ENCODE measurements at places on chromosomes 3 and 15.
A peak's percentile ranks its signal among the peaks of the same experiment; 100 is the strongest.

- no peak for DNase-seq
These were observed 134.6 kb downstream of the GHSR start for GRCh38 chr3:172313671-172314070.

DNA sequence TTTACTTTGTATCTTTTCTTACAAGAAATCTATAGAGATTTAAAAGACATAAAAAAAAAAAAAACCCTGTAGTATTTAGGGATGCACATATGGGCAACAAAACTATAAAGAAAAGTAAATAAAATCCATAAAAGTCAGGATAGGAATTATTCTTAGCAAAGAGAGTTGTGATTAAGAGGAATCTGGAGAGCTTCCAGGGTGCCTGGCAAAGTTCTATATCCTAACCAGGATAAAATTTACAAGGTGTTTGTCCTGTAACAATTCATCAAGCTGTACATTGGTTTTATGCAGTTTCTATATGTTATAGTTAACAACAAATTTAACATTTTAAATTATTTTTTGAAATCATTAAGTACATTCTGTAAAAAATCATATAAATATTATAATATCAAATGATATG is 7.9 kb downstream of the SECISBP2L start:
- DNase-seq = no peak

GRCh38 chr3:188268336-188268735 is 114.4 kb downstream of the LPP start:
- DNase-seq = no peak

GRCh38 chr15:68343579-68344225 is 66.2 kb downstream of the FEM1B start:
- no peak for DNase-seq

GRCh38 chr3:22089284-22089683 is 338.3 kb upstream of the ZNF385D start:
- DNase-seq = peak; percentile 20

- DNase-seq = no peak
These were observed 176.1 kb upstream of the CCDC54 start for GRCh38 chr3:107201146-107201545.

DNA sequence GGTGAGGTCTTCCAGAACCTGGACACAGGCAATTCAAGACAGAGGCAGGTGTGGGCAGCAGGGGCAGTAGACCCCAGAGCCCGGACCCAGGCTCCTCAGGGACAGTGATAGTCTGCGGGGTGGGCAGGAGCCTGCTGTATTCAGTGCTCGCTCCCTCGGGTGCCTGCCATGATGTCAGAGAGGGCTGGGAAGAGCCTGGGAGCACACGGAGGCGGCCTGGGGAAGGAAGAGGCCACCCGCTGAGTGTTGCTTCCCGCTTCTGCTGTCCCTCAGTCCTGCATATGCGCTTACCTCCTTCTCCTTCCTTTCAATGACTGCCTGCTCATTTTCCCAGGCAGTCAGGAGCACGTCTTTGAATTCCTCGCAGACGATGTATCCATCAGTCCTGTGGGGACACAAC is 22.8 kb downstream of the TMEM43 start:
- DNase-seq = no peak

GRCh38 chr3:64358853-64359252 is 133.6 kb upstream of the PRICKLE2 start:
- no peak for DNase-seq

- no peak for DNase-seq
These were observed 11.2 kb downstream of the EPHB3 start for GRCh38 chr3:184572633-184573270.

DNA sequence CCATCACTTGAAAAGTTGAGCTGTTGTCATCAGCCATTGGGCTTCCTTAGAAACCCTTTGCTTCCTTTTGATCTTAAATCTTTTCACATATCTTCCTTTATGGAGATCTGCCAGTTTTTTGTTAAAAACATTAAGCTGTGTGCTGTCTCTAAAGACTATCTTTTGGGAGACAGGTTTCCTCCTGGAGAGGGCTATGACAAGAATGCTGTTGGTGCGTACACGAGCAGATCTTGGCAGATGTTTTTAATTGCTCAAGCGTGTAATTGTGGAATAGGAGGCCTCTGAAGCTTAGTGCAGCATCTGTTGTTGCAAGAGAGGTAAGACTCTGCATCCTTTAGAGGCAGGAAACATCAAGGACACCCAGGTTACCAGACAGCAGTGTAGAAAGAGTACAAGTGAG is 56.8 kb downstream of the PHLDB2 start:
- no peak for DNase-seq

DNA sequence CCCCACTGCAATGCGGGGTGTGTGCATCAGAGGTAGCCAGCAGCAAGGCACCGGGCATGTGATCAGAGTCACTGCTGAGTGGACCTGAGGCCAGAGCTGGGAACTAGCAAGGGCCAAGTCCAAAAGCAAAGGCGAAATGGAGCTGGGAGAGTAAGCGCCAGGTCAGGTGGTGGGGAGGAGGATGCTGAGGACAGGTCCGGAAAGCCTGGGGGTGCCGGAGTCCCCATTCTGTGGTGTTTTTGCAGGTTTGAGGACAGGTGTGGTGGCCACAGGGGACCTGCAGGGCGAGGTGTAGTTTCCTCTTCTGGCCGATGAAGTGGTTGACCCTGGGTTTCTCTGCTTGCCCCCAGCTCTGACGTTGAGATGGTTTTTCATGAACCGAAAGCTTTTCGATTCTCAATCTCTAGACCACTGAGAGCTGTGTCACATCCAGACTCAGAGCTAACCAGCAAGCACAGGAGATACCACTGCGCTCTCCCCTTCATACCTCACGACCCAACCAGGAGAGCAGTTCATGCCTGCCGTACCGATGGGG is 35.0 kb upstream of the HES1 start:
- no peak for DNase-seq

- DNase-seq = no peak
These were observed 160.0 kb downstream of the FRMD5 start for GRCh38 chr15:44034933-44035624.

DNA sequence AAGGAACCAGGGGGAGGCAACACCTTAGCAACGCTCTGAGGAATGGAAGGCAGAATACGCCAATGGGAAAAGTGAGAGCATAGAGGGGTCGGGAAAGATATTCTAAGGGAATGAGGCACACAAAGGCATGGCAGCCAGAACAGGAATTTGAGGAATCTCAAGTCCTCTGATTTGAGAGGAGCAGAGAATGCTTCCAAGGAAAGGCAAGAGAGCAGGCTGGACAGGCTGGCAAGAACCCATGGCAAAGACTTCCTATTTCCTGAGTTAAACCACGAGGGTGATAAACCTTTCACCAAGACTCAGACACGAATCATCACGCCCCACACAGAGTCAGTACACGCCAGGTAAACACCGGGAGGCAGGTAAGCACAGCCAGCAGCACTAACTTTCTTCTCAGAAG is 109.8 kb downstream of the IGF2BP2 start:
- no peak for DNase-seq

DNA sequence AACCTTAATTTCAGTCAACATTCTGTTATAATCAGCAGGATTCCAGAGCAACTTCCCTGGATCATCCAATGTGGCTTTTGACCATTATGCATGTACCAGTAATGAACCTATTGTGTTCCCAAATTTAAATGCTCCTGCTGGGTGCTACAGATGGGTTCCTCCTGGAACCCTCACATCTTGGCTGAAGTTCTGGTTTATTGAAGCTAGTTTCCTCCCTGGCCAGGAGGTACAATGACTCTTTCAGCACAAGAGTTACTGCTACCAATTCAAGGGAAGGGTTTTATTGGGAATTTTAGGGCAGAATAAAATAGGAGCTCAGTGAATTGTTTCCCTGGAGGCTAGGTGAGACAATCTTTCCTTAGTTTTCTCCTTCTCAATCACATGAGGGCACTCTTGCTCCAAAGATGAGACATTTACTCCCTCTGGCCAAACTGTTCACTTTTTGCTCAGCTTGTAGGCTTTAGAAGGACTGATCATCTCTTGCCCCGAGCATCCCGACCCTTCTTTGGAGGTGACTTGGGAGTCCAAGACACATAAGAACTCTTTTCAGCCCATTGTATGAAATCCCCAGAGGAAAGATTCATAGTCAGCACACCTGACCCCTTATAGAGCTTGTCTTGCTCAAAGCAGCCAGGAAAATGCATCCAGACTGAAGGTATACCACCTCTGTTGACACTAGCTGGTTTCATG is 8.8 kb upstream of the NPHP3 start:
- no peak for DNase-seq

- DNase-seq = no peak
These were observed 102.0 kb upstream of the DAZL start for GRCh38 chr3:16707260-16707659.

DNA sequence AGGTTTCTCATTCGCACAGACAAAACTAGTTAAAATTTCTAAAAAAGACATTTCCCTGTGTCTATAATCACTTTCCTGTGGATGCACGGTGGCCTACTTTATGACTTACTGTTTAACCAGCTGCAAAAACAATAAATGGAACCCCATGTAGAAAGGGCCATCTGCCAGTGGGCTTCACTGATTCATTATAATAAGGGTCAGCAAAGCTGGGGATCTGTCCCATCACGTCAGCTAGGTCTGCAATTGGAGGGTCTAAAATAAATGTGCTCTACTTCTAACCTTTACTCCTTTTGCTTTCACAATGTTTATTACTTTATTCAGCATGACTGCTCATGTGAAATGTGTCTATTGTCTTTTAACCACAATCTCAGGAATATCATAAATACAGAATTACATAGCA is 43.1 kb upstream of the NMD3 start:
- DNase-seq = no peak

DNA sequence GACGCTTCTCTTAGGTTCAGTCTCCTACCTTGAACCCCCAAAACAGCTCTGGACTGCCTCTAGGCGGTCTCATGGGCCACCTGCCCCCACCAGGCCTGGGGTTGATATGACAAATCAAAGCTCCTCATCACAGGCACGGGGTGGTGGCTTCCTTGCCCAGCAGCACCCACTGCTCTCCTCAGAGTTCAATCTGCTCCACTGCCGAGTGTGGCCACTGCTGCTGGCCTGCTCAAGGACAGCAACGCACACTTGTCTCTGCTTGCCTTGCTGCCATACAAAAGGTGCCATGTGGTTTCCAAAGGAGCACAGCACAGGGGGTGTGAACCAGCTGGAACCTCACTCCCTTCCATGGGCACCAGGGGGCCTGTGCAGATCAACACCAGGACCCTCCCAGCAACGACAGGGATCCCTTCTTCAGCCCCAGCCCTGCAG is 10.2 kb downstream of the KBTBD13 start:
- no peak for DNase-seq

DNA sequence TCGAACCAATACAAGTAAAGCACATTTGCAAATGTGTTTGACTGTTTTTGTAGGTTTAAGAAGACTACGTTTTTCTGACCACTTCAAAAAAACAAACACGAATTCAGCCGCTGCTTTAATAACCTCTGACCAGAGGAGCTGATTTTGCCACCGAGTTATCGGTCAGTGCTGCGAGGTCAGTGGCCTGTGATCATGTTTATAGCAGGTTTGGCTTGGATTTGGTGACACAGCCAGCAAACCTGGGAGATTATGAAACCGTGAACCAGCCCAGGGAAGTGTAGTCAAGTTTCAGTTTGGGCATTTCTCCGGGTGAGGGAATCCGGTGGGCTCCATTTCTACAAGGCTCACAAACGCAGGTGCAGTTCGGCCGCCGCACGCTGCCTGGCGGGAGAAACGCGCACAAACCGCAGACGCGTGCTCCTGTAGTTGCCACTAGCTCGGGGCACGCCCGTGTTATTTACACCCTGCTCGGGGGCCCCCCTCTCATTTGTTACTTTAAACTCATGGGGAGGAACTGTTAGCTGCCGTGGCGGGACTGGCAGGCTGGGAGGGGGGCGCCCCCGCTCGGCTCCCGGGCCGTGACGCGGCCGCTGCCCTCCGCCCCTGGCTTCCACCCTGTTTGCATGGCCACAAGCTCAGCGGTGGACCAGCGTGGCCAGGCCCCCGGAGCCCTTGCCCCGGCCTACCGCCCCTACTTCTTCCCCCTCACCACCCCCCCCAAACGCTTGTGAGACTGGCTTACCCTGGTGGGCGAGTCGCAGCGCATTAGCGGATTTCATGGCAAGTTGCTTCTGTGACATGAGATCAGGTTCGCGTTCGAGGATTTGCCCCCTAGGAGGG is 13.6 kb upstream of the ONECUT1 start:
- DNase-seq = no peak

- no peak for DNase-seq
These were observed 341.7 kb downstream of the EPHA3 start for GRCh38 chr3:89449086-89449485.

DNA sequence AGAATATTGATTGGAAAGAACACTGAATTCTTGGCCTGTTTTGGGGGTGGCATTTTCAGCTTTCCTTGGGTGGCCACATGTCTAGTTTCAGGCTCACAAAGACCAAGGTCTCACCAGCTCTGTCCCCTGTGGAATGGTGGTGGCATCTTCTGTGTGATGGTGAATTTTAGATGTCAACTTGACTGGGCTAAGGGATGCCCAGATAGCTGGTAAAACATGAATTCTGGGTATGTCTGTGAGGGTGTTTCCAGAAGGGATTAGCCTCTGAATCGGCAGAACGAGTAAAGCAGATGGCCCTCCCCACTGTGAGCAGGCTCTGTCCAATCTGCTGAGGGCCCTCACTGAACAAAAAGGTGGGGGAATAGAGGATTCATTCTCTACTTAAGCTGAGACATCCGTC is 34.4 kb upstream of the MYZAP start:
- DNase-seq = no peak

DNA sequence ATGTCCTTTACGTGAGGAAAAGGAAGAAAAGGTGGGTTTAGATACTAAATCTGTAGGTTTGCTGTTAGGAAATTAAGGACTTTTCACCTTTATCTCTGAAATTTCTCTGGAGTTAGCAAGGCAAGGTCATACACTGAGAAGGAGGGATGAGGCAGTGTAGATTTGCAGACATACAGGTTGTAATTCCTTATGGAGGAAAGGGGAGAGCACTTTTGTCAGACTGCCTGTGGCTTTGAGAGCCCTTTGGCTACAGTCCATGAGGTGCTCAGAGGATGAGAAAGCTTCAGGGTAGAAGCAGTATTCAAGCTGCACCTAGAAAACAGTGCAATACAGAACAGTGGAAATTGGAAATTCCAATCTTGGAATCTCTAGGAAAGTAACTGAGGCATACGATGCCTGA is 8.3 kb downstream of the RPL14 start:
- DNase-seq = no peak

- no peak for DNase-seq
These were observed 2.4 kb upstream of the RCN2 start for GRCh38 chr15:76929011-76929760.

GRCh38 chr15:26287381-26287780 is 424.3 kb upstream of the ATP10A start:
- DNase-seq = no peak

DNA sequence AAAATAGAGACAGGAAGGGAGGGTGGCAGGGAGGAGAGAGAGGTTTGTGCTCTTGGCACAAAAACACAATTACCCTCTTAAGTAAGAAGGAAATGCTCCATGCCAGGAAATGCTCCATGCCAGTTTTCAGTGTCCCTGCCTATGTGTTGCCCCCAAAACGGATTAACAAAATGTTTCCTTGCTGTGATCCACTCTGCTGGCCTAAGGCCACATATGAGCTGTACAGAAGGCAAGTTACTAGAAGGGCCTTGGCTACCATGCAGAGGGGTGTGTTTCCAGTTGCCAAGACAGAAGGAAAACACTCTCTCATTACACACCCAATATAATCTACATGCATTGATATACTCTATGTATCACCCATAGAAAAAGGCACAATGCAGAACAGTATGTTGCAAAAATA is 98.2 kb upstream of the PTPRG start:
- no peak for DNase-seq

Data from NCI-H510A (cell line).